ENCODE measurements at places on chromosomes 3 and 15.

GRCh38 chr3:137191133-137191923 lies 233.5 kb downstream of the IL20RB start:
- no peak for DNase-seq

DNA sequence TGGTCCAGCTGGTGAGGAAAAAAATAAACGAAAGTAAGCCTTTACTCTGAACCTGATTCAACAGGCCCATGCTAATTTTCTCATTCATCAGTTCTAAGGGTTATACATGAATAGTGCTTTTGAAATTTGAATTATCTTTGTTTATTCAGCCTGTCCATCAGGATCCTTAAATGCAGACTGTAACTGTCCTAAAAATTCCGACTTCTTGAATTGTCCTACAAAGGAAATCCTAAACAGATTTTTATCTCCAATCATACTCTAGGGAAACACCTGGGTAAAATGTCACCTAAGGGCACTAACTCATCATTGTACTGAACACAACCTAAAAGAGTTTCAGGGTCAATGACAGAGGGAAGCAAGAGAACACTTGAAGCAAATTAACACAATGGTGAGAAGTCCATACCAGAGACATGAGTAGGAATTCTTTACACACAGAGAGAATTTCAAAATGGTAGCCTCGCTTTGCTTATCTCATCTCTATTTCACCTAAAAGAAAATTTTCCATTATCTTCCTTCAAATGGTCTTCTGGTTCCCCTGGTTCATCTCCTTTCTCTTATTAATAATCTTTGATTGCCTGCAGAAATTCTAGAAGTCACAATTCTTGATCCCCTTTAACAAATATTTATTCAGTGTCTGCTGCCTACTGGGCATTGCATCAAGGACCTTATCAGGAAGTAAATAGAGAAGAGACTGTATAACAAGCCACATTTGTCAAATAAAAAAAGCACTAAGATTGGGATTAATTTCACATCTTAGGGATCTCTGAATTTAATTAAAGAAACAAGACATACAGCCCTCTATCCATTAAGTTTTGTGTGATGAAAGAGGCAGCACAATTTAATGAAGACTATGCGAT lies 182.7 kb downstream of the MEIS2 start:
- no peak for DNase-seq

- DNase-seq = peak; percentile 4
Measured at GRCh38 chr3:148036331-148036876, 627.2 kb downstream of the ZIC1 start.

DNA sequence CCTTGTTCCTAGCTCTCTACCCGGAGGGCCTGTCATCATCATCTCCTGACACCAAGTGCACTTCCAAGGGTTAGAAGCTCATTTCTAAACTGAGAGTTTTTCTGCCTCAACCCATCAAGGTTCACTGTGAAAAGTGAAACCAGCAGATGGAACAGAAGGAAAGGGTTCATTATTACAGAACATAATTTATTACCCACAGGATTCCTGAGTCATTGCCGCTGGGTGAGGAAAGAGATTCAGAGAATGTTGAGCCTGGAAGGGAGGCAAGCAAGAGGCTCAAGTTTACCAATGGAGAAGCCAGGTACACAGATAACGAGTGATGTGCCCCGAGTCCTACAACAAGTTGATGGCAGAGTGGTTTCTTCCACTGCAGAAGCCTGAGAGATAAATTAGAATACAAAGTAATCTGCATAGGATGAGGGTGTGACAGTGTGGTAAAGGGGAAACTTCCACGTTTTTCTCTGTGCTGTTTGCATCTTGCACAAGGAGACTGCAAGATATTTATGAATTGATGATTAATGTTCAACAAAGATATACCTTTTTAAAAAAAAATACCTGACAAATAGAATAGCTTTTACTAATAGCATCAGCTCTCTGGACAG lies 80.5 kb upstream of the SETMAR start:
- DNase-seq = peak; percentile 40

GRCh38 chr3:72284471-72284870 lies 499.5 kb upstream of the PROK2 start:
- DNase-seq = no peak

DNA sequence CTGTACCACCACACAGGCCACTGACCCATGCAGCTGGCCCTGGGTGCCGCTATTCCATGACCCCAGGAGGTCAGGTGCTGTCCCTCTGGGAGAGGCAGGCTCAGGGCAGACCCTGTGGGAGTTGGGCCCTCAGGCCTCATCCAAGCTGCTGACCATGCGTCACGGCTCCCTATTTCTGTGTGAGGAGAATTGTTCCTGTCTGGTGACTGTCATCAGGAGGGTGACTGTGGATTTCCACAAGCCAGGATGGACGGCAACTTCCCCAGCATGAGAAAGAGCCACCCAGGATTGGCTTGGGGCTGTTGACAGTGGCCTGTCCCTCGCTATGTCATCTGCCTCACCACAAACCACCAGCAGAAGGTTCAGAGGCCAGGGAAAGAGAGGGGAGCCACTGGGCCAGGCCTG lies 41.4 kb downstream of the ZDHHC19 start:
- no peak for DNase-seq

DNA sequence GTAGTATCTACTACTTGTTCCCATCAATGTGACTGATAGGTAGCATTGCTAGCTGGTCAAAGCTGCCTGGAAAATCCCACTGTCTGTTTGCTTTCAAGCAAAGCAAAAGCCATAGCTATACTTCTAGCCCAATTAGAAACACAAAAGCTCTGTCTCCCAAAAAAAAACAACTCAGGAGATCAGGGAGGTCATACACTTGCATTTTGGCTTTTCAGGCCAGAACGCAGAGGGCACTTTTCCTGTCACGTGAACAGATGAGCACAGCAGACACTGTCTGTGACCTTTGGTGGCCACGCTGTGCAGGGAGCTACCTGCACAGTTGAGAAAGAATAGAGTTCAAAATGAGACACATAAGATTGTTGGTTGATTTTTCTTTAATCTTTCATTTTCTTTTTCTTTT lies 441.7 kb upstream of the PDZRN3 start:
- no peak for DNase-seq

- peak; percentile 64 for DNase-seq
Measured at GRCh38 chr3:139353920-139354556, 10.2 kb downstream of the MRPS22 start.

- DNase-seq = peak; percentile 46
Measured at GRCh38 chr3:40780291-40780924, 255.6 kb downstream of the ZNF621 start.

- DNase-seq = no peak
Measured at GRCh38 chr15:71937650-71938311, 127.4 kb downstream of the NR2E3 start.

DNA sequence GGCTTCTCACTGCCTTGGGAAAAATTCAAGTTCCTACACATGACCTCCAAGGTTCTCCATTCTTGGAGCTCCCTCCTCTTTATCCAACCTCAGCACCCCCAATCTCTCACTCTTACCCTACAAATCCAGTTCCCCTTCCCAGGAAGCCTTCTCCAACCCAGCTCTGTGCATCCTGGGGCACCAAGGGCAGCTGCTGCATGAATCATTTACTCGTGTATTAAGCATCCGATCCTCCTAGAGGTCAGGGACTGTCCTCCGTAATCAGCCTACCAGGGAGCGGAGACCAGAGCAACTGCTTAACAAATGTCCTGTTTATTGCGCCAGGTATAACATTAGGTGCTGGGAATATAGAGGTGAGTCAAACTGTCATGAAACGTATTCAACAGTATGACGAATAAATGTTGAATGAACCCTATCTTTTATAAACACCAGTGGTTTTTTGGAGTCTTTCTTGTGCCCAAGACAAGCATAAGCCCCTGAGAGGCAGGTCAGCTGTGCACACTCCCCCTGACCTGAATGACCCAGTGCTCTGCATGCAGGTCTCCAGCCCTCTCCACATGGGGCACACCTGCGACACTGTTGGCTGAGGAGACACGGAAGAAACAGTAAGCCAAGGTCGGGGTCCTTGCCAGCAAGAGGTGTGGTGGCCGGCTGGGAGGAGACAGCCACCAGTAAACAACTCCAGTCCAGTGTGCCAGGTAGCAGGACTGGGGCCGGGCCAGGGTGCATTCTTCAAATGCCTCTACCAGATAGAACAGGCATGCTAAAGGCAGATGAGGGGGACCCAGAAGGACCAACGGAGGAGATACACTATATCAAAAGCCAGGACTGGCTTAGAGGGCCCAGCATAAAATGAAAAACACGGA lies 27.6 kb downstream of the ANP32A start:
- DNase-seq = peak; percentile 29

DNA sequence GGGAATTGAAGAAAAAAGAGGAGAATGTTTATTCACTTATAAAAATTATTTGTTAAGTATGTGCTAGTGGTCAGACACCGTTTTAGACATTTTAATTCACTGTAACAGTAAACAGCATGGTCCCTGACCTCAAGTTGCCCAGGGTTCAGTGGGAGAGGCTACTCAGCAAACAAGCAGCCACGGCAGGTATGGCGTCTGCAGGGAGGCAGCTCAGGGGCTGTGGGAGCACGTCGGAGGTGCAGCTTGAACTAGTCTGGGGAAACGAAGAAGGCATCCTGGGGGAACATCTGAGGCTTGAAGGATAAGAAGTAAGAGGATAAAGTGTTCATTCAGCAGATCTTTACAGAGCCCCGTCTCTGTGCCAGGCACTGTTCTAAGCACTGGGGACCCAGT lies 66.0 kb downstream of the CRTC3 start:
- DNase-seq = no peak

DNA sequence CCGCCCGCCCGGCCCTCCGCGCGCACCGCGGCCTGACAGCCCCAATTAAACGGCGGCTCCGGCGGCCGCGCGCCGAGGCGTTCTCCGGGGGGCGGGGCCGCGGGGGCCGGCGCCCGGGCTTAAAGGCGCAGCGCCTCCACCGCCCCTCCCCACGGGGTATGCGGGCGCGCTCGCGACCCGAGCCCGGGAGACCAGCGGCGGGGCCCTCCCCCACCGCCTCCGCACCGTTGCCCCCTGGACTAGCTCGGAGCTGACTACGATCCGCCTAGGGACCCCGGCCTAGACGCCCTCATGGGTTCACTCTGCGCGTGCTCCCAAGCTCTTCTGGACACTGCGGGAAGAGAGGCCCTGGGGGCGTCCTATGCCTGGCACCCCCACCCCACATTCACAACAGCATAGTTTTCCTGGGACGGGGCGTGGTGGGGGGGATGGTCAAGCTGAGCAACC lies at the start of gene DUSP7:
Gene DUSP7 (minus strand): TSS at position 51 of the 447 bp plus-strand sequence. CDS start 205 bp downstream, outside the sequence.
- DNase-seq = peak; percentile 71

DNA sequence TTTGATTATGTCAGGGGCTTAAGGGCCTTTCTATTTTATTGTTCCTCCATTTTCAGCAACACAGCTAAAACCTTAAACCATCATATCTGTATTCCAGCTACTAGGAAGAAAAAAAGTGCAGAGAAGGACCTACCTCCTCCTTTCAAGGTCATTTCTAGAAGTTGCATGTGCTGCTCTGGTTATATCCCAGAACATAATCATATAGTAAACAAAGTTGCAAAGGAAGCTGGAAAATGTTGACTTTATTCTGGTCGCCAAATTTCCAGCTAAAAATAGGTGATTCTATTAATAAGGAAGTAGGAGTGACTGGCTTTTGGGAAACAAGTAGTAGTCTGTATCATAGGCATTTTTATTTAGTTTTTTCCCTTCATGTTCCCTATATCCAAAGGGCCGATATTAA lies 21.3 kb upstream of the B3GALNT1 start:
- DNase-seq = no peak

- no peak for DNase-seq
Measured at GRCh38 chr3:73389928-73390327, 234.8 kb downstream of the PDZRN3 start.

GRCh38 chr3:171646357-171647133 lies 163.7 kb downstream of the PLD1 start:
- peak; percentile 53 for DNase-seq

GRCh38 chr3:185734725-185735096 lies 90.1 kb downstream of the IGF2BP2 start:
- no peak for DNase-seq

GRCh38 chr3:45464336-45465170 lies 76.2 kb downstream of the LARS2 start:
- DNase-seq = no peak

GRCh38 chr3:136954980-136955780 lies 2.6 kb upstream of the IL20RB start:
- peak; percentile 34 for DNase-seq

- no peak for DNase-seq
Measured at GRCh38 chr3:128850544-128850943, 28.9 kb upstream of the ACAD9 start.

DNA sequence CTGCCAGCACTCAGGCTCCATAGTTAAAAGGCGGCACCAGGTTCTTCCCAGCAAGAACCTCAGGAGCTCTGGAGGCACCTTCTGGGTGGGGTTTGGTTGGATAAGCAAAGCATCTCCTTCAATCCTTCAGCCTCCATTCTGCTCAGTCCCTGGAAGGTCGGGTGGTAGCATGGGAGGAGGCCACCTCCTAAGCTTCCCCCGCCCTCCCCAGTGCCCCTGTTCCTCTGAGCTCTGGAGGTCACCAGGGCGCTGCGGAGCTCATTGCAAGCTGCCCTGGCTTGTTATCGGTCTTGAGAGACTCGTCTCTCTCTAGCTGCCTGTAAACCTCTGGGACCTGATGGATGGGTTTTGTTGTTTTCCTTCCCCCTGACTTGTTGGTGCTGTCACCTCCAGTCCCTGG lies 124.8 kb downstream of the RPLP1 start:
- no peak for DNase-seq

DNA sequence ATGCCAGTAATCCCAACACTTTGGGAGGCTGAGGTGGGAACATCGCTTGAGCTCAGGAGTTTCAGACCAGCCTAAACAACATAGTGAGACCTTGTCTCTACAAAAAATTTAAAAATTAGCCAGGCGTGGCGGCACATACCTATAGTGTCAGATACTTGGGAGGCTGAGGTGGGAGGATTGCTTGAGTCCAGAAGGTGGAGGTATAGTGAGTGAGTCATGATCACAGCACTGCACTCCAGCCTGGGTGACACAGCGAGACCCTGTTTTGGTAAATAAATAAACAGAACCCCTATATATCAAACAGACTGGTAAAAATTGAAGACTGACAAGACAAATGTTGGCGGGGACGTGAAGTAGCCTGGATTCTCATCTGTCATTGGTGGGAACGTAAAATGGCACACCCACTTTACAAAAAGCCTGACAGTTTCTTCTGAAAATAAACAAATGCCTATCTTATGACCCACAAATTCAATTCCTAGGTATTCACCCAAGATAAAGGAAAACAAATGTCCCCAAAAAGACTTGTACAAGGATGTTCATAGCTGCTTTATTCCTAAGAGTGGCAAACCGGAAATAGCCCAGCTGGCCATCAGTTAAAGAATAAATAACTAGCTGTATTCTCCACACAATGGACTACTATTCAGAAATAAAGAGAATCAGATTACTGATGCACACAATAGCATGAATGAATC lies 47.0 kb upstream of the GK5 start:
- DNase-seq = peak; percentile 22
